SW 1271 (cell line): ENCODE measurements at places on chromosomes 7 and 10.

GRCh38 chr7:151157645-151158329 is 9.7 kb downstream of the GBX1 start:
- no peak for DNase-seq

GRCh38 chr7:41503438-41503837 is 199.5 kb downstream of the INHBA start:
- DNase-seq: no peak

DNA sequence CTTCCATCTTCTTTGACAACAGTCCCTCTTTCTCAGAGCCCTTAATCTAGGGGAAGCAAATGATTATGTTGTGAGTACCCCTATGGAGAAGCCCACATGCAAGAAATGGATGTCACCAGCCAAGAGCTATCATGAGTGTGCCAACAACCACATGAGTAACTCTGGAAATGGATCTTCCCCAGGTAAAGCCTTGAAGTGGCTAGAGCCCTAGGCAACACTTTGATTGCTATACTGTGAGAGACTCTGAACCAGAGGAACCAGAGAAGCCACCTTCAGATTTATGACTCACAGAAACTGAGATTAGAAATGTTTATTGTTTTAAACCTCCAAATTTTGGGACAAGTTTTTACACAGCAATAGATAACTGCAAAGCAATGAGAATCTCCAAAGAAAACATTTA is 60.9 kb upstream of the COL1A2 start:
- DNase-seq: no peak

GRCh38 chr7:128067983-128068382 is 36.7 kb upstream of the LRRC4 start:
- no peak for DNase-seq

GRCh38 chr10:57338823-57339558 is 928.7 kb downstream of the IPMK start:
- DNase-seq: no peak

- DNase-seq: no peak
Measured at GRCh38 chr7:146214842-146215241, 98.2 kb downstream of the CNTNAP2 start.

- DNase-seq: no peak
Measured at GRCh38 chr7:132451161-132451560, 125.1 kb downstream of the PLXNA4 start.

DNA sequence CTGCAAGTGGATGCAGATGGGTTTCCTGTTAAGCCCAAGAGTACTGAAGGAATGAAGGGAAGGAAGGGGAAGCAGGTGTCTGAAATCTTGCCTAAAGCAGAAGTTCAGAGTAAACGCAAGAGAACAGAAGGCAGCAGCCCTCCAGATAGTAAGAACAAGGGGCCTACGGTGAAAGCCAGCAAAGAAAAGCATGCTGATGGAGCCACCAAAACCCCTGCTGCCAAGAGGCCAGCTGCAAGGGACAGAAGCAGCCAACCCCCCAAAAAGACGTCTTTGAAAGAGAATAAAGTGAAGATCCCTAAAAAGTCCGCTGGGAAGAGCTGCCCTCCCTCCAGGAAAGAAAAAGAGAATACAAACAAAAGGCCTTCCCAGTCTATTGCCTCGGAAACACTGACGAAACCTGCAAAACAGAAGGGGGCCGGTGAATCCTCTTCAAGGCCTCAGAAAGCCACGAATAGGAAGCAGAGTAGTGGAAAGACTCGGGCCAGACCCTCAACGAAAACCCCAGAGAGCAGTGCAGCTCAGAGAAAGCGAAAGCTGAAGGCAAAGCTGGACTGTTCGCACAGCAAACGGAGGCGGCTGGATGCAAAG is 152.5 kb downstream of the LCOR start:
- DNase-seq: no peak

- no peak for DNase-seq
Measured at GRCh38 chr10:110498982-110499795, 1.5 kb downstream of the DUSP5 start.

- no peak for DNase-seq
Measured at GRCh38 chr7:55488216-55488615, 84.1 kb downstream of the VOPP1 start.

GRCh38 chr7:114708646-114709045 is 213.2 kb upstream of the MDFIC start:
- DNase-seq: no peak

- no peak for DNase-seq
Measured at GRCh38 chr7:142359694-142360279, 101.9 kb upstream of the PRSS58 start.

DNA sequence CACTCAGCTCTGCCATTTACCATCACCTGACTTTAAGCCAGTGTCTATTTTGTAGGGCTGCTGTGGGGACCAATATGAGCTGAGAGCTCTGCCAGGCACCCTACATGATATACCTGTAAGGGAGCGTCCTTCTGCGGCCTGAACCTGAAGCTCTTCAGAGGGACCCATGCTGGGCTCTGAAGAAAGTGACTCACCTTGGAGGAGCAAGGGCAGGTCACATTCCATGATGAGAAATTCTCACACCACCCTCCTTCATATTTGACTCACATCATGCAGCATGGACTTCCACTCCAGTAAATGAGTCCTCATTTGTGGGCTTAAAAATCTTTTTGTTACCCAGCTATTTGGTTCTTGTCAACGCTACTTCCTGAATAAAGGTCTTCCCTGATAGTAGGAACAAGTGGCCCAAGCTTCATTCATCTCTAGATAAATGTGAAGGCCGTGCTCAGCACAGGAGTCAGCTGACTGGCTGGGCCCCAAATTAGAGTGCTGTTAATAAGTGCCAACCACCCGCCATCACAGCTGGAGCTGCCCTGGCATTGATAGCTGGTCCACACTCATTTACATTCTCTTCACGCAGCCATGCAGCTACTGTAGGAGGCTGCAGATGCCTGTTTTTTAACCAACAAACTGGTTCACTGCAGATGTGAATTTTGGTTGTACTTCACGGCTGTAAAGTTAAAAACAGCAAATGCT is 78.4 kb downstream of the RNF216 start:
- DNase-seq: no peak

- no peak for DNase-seq
Measured at GRCh38 chr10:126734967-126735366, 64.5 kb upstream of the C10orf90 start.

DNA sequence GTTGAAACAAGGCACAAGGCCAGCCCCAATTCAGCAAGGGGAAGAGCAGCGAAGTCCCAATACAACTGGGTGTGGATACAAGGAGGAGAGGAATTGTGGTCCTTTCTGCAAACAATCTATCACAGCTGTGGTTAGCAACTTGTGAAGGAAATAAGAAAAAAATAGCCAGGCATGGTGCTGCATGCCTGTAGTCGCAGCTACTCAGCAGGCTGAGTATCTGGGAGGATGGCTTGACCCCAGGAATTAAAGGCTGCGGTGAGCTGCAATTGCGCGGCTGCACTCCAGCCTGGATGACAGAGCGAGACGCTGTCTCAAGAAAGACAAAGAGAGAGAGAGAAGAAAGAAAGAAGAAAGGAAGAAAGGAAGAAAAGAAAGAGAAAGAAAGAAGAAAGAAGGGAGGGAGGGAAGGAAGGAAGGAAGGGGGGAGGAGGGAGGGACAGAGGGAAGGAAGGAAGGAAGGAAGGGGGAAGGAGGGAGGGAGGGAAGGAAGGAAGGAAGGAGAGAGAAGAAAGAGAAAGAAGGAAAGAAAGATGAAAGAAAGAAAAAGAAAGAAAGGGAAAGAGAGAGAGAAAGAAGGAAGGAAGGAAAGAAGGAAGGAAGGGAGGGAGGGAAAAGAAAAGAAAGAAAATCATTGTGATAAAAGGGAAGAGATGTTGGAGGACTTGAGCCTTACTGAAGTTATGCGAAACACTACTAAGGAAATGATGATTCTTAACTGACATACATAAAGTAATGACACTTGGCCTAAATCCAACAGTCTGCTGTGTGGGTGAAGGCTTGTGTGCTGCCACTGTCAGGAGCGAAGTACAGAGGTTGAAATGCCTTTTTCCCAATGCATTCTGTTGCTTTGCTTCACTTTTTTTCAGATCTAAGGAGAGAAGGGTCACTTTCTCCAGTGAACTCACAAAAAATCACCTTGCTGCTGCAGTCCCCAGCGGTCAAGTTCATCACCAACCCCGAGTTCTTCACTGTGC is 117.0 kb upstream of the STK17A start:
- no peak for DNase-seq

GRCh38 chr10:13631594-13631993 is 44.8 kb downstream of the PRPF18 start:
- DNase-seq: no peak

DNA sequence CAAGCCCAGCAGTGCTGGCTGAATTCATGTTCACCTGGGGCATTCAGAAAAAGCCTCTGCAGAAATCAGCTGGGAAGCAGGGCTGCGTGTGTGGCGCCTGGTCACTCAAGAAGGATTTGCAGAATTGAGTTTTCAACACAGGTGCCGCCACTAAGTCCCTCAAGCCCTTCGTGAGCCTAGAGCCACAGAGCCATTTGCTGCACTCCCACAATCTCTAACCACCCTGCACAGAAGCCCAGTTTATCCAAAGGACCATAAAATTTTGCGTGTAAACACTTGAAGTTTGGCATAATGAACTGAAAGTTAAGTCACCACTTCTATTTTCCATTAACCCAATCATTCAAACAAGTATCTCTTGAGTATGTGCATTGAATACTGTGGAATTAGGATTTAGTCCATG is 136.2 kb downstream of the DIP2C start:
- no peak for DNase-seq

- DNase-seq: no peak
Measured at GRCh38 chr10:80487421-80487785, 33.3 kb downstream of the TSPAN14 start.

DNA sequence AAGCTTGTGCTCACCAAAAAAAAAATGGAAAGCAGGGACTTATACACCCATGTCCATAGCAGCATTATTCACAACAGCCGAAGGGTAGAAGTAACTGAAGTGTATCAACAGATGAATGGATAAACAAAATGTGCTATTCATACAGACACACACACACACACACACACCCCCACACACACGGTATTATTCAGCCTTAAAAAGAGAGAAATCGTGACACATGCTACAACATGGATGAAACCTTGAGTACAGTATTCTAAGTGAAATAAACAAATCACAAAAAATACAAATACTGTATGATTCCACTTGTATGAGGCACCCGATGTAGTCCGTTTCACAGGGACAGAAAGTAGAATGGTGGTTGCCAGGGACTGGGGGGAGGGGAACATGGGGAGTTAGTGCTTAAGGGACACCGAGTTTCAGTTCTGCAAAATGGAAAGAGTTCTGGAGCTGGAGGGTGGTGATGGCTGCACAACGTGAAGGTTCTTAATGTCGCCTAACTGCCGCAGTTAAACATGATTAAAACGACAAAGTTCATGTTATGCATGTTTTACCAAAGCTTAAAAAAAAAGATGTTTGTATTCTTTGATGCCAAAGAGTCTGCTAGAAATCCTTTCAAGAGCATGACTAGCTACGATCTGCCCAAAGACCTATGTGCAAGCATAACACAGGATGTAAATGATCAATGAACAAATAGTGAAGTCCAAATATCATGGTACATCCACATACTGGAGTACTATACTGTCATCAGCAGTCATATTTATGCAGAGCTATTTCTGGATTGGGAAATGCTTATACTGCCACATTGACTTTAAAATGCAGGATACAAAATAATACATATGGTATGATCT is 7.2 kb downstream of the TNS3 start:
- no peak for DNase-seq

DNA sequence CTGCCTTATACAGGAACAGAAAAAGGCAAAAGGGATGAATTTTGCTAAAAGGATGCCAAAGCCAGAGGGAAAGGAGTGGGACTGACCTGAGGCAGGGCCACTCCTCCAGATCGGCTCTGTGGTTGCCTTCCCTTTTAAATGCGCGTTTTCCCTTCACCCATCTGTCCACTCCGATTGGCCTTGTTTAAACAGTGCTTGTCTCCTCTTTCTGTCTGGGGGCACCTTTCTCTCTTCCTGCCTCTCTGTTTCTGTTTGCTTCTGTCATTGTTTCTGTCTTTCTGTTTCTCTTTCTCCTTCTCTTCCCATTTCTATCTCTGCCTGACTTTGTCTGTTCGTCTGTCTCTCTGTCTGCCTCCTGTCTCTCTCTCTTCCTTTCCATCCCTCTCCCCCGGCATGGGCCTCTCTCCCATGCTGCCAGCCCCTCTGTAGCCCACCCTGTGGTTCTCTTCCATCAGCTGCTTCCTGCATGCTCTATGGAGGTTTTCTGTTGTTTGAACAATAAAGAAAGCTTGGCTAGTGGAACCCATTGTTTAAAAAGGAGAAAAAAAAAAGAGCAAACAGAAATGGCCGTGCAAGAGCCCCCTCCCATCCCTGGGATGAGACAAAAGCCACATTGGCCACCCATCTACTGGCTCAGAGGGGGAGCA is 29.5 kb upstream of the HSPB1 start:
- DNase-seq: no peak

GRCh38 chr7:92456236-92456635 is 9.0 kb downstream of the GATAD1 start:
- no peak for DNase-seq

DNA sequence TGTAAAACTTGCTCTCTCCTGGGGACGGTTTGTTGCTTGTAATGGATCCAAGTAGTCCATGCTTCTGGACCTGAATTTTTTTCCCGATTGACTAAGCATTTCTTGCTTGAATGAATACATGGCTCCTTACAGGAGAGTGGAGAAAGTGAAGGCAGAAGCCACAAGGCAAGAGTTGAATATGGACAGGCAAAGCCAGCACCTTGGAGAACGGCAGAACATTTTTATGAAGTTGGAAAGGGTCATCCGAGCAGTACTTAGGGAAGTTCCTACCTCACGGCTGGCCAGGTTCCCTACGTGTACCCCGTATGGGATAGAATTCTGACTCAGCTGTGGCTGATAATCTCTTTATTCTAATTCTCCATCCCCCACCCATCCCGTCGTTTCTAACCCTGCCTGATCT is 50.6 kb upstream of the MGAM2 start:
- no peak for DNase-seq

DNA sequence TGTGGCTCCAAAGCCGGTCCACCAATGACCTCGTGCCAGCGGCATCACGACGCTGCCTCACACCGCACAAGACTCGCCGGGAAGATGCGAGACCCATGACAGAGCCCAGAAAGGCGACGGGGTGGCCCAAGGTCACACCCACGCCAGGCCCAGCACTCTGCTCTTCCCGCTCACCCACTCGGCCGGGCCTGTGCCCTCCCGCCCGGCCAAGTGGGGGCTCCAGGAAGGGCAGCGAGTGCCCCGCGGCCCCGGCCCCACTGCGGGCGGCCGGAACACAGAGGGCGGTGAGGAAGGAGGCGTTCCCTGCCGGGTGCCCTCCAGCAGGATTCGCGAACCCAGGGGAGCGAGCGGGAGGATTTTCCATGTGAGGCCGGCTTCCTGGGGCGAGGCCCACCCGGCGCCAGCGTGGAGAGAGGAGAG is 56.3 kb downstream of the PDGFA start:
- DNase-seq: no peak
